Ureter (tissue), 1 donor: ENCODE measurements at places on chromosomes 16 and 17. TPM values are rescaled to one million over a fixed set of nuclear protein-coding genes. Genes with fewer than 3 reads are reported as not detected.

TTLL6 gene
- total RNA-seq: 0.68 TPM

KRTAP9-9 gene
- total RNA-seq: not detected

GRCh38 chr17:13209081-13209480 lies 191.3 kb upstream of the ELAC2 start:
- DNase-seq: no peak

GRCh38 chr17:33651686-33652085 lies 358.6 kb upstream of the ASIC2 start:
- no peak for DNase-seq
